ENCODE measurements at places on chromosomes 11 and 22.
A peak's percentile ranks its signal among the peaks of the same experiment; 100 is the strongest.

GRCh38 chr11:67312187-67313021 is 9.1 kb downstream of the SSH3 start:
- H3K4me1 ChIP-seq = peaks cover 51% of the 10 kb centered on the region
- H3K36me3 ChIP-seq = peaks cover 2% of the 10 kb centered on the region
- DNase-seq = peak; percentile 61
- H3K27me3 ChIP-seq = peaks cover 2% of the 10 kb centered on the region
- H3K4me3 ChIP-seq = peak overlapping the region; percentile 42

DNA sequence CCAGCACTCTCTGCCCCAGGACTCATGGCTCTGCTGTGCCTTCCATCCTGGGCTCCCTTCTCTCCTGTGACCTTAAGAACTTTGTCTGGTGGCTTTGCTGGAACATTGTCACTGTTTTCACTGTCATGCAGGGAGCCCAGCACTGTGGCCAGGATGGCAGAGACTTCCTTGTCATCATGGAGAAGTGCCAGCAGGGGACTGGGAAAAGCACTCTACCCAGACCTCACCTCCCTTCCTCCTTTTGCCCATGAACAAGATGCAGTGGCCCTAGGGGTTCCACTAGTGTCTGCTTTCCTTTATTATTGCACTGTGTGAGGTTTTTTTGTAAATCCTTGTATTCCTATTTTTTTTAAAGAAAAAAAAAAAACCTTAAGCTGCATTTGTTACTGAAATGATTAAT is 2.9 kb upstream of the TTC36 start:
- peaks cover 51% of the 10 kb centered on the region for H3K36me3 ChIP-seq
- no peak overlapping the region for H3K4me3 ChIP-seq
- H3K27ac ChIP-seq = no peak overlapping the region
- H3K27me3 ChIP-seq = no peaks in the 10 kb centered on the region
- peaks cover 10% of the 10 kb centered on the region for H3K4me1 ChIP-seq

DNA sequence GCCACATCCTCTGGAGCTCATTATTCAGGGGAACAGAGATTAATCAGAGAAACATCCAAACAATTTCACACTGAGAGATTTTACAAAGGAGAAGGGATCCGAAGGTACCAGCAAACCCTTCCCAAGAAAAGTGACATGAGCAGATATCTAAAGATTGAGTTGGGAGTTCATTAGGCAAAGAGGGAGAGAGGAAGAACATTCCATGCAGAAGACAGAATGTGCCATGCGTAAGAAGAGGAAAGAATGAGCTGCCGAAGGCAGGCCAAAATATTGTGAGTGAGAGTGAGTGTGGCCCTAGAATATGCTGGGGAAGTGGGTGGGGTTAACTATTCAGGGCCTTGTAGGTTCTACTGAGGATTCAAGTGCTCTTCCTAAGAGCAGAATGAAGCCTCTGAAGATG is 50.0 kb upstream of the LYVE1 start:
- peaks cover 9% of the 10 kb centered on the region for H3K4me1 ChIP-seq
- H3K4me3 ChIP-seq = no peak overlapping the region
- no peak overlapping the region for H3K27ac ChIP-seq
- H3K36me3 ChIP-seq = no peaks in the 10 kb centered on the region
- peaks cover 17% of the 10 kb centered on the region for H3K27me3 ChIP-seq
- DNase-seq = no peak

DNA sequence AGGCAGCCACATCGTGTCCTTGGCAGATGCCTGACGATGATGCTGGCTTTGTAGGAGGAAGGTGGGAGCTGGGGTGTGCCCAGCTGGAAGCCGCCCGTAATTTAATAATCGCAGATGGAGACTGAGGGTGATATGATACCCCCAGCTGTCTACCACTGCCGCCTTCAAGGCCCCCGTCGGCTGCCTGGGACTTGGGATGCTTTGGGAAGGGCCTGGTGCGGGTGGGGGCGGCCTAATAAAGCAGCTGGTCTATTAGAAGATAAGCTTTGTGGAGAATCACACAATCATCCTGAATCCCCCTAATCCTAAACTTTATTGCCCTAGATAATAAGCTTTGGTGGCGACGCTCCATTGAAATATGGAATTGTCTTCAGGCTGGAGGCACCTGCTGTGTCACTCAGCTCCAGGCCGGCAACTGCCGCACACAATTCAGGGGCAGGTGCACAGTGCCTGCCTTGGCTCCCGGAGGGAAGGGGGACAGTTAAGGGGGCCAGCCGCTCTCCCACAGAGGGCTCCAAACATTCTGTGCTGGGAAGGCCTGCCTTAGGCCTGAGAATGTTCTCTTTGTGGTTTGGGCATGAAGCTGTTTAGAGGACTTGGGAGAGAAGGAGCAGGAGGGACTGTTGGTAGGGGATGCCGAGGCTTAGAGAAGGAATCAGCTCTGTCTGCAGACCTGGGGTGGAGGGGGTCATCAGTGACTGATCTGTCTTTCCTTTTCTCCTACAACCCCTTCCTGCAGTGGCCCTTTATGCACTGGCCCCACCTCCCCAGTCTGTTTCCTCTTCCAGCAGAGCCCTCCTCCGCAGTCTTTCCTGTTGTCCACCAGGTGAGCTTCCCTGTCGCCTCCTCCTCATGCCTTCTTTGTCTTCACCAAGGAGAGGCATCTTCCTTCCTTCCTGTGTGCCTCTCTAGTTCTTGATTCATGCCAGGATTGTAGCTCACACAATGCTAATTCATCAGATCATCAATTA is 65.3 kb downstream of the ARL14EP start:
- no peaks in the 10 kb centered on the region for H3K27me3 ChIP-seq
- H3K36me3 ChIP-seq = no peaks in the 10 kb centered on the region
- H3K4me1 ChIP-seq = no peaks in the 10 kb centered on the region
- H3K27ac ChIP-seq = no peak overlapping the region

DNA sequence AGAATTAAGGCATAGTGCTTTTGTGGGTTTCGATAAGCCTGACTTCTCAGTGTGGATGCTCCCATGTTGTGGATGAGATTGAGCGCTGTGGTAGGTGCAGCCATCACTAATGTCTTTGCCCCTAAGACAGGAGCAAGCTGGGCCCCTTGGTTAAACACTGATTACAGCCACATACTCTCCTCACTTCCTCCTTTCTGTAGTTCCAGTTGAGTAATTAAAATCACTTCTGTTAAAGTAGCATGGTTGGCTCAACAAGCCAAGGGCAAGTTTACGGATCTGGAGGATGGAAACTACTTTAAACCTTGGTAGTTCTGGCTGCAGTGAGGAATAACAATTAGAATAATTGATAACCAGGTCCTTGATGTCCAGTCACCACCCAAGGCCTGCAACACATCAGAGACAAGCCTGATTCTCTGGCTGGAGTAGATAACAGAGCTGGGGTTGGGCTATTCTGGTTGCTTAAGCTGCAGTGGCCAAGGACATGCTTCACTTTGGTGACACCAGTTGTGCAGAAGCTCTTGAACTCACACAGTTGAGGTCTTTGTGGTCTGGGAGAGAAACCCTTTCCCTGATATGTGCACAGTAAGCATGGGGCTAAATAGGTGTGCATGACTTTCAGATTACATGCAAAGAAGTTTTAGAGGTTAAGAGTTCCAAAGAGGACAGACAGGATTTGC is 81.3 kb downstream of the KIRREL3 start:
- no peak for DNase-seq
- H3K4me3 ChIP-seq = no peak overlapping the region
- no peaks in the 10 kb centered on the region for H3K36me3 ChIP-seq
- no peaks in the 10 kb centered on the region for H3K4me1 ChIP-seq
- H3K27me3 ChIP-seq = no peaks in the 10 kb centered on the region

GRCh38 chr11:97506076-97506759 is 1116.4 kb downstream of the JRKL start:
- no peaks in the 10 kb centered on the region for H3K27me3 ChIP-seq
- no peak for DNase-seq
- no peak overlapping the region for H3K27ac ChIP-seq
- H3K36me3 ChIP-seq = no peaks in the 10 kb centered on the region
- no peak overlapping the region for H3K4me3 ChIP-seq

GRCh38 chr11:102886999-102887398 is 12.2 kb upstream of the MMP12 start:
- H3K4me3 ChIP-seq = no peak overlapping the region
- H3K36me3 ChIP-seq = no peaks in the 10 kb centered on the region
- no peaks in the 10 kb centered on the region for H3K4me1 ChIP-seq
- DNase-seq = no peak

DNA sequence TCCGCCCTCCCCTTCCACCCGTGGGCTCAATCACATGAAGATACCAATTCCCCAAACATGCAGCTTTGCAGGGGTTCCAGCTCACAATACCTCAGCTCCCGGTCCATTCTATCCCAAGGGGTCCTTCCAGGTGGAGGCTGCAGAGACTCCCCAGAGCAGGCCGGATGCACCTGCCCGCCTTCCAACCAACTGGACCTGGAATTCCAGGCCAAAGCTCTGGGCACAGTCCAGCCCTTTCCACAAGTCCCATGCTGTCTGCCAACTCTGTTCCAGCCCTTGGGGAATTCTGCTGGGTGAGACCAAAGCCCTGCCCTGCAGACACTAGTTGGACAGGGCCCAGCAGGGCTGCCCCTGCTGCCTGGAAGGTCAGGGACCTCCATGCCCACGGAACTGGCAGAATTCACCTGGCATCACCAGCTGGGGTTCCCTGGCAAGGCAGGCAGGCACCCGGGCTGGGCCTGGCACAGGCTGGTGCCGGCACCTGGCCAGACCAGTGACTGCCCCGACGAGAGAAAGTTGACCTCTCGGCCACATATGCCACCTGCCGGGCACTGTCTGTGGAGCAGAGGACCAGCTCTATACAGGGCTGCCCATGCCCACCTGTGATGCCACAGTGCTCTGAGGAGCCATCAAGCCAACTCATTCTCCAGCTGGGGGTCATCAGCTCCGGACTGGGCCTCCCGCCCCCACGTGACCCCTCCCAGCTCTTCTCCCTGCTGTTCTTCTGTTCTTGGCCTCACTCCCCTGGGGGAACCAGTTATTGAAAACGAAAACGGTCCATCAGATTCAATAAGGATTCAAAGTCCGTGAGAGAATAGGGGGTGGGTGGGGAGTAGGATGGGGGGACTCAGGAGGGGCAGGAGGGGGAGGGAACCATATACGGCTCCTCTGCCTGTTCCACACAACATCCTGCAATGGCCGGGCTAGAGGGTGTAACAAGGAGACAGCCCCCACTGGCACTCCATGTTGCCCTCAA is 4.7 kb downstream of the SYT7 start:
- peaks cover 6% of the 10 kb centered on the region for H3K4me1 ChIP-seq
- no peak for DNase-seq
- peaks cover 39% of the 10 kb centered on the region for H3K27me3 ChIP-seq
- no peak overlapping the region for H3K4me3 ChIP-seq

GRCh38 chr22:25085930-25086901 is 113.4 kb upstream of the CRYBB3 start:
- no peaks in the 10 kb centered on the region for H3K27me3 ChIP-seq
- H3K36me3 ChIP-seq = peaks cover 8% of the 10 kb centered on the region

DNA sequence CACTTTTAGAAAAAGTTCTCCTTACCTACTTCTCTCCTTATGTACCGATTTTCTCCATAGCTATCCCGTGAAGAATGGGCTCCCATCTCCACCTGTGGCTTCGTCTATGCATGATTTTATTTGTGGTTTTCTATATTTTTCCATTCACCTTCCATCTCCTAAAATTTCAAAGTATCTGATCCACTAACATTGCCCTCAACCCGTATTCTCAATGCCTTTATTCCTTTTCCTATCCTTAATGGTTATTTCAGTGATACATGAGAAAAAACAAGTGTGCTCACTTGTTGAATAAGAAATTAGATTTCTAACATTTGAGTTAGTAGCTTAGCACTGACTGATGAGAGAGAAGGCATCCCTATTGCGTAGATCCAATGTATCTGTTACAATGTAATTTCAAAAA is 16.9 kb downstream of the CYP2R1 start:
- no peak for DNase-seq
- H3K36me3 ChIP-seq = peaks cover 77% of the 10 kb centered on the region
- H3K4me3 ChIP-seq = no peak overlapping the region
- no peaks in the 10 kb centered on the region for H3K27me3 ChIP-seq
- H3K27ac ChIP-seq = no peak overlapping the region

DNA sequence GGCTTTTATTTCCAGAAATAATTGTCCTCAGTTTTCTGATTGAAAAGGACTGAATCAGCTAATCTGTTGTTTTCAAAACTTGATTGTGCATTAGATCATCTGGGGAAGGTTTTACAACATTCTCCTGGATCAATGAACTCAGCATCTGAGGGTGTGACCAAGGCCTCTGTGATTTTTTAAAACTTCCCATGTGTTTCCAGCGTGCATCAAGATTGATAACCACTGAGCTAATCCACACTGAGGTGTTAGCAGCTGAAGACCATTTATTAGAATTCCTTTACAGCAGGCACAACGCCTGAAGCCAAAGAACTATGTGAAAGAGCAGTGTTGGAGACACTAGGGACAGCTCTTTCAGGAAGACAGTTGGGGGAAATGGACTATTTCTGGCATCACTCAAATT is 10.2 kb downstream of the VSTM5 start:
- no peak overlapping the region for H3K27ac ChIP-seq
- no peak overlapping the region for H3K4me3 ChIP-seq
- no peaks in the 10 kb centered on the region for H3K36me3 ChIP-seq
- no peak for DNase-seq
- H3K4me1 ChIP-seq = no peaks in the 10 kb centered on the region
- H3K27me3 ChIP-seq = peaks cover 10% of the 10 kb centered on the region

DNA sequence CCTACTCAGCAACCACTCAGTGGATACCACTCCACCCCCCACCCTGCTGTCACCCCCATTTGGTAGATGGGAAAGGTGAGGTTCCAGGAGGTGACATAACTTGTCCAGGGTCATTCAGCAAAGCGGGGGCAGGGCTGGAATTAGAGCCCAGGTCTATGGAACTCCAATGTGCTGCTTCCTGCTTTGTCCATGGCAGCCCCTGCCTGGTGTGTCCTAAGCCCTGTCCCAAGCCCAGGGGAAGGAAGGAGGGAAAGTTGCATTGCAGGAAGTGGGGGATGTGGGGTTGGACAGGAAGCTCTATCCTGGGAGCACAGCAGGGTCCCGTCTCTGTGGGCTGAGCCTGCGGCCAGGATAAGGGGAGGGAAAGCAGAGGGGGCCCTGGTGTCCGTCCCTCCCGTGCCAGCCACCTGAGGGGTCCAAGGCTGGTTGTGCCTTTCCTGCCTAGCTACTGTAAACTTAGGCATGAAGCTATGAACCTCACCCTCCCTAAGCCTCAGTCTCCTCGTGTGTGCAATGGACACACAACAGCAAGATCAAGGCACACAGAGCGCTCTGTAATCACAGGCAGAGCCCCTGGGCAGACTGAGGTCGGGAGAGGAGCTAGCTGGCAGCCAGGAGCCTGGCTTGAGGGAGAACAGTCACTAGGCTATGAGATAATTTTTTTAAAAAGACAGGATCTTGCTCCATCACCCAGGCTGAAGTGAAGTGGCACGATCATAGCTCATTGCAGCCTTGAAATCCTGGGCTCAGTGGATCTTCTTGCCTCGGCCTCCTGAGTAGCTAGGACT is 12.9 kb downstream of the GAL3ST1 start:
- no peak overlapping the region for H3K4me3 ChIP-seq
- DNase-seq = no peak
- no peaks in the 10 kb centered on the region for H3K36me3 ChIP-seq
- H3K27ac ChIP-seq = no peak overlapping the region
- peaks cover 24% of the 10 kb centered on the region for H3K27me3 ChIP-seq

Measured in activated naive CD4-positive, alpha-beta T cell treated with anti-CD3 and anti-CD28 coated beads, Interleukin-2, amount 10 ng/mL, durations not matched to agents 7 days and 5 days (primary cell).